Activated CD8-positive, alpha-beta memory T cell treated with anti-CD3 and anti-CD28 coated beads for 48 hours (primary cell): ENCODE measurements at places on chromosomes 2 and 18.
A peak's percentile ranks its signal among the peaks of the same experiment; 100 is the strongest.

DNA sequence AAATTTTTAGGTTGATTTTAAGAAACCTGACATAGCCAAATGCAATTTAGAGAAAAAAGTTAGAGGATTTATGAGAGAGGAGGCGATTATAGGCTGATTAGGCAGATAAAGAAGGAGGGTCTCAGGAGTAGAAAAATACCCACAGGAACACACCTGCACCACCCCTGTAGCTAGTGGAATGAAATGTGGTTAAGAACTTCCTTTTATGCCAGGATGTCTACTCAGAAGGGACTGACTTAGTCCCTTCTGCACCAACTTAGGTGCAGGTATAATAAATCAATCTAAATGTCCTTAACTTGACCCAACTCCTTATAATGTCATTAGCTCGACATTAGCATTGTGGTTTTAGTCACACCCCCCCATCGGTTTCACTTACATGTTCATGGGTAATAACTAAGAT is 1274.5 kb upstream of the TMEFF2 start:
- DNase-seq: no peak

DNA sequence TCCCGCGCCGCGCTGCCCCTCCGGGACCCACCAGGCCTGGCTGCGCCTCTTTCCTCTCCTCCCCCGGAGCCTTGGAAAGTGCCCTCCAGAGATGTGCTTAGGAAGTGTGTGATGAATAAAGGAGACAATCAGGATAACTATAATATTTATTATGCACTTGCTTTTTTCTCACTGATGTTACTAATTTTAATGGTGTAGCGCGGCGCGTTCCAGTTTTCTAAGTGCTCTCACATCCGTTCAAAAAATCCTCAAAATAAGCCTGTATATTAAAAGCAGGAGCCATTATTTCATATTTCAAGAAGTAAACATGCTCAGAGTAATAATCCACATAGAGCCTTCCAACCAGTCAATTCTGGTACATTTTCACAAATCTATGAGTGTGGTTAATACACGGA is 941 bp upstream of the MPPE1 start:
- no peak for DNase-seq

GRCh38 chr2:232299927-232300674 is 78.5 kb upstream of the ALPP start:
- no peak for DNase-seq

DNA sequence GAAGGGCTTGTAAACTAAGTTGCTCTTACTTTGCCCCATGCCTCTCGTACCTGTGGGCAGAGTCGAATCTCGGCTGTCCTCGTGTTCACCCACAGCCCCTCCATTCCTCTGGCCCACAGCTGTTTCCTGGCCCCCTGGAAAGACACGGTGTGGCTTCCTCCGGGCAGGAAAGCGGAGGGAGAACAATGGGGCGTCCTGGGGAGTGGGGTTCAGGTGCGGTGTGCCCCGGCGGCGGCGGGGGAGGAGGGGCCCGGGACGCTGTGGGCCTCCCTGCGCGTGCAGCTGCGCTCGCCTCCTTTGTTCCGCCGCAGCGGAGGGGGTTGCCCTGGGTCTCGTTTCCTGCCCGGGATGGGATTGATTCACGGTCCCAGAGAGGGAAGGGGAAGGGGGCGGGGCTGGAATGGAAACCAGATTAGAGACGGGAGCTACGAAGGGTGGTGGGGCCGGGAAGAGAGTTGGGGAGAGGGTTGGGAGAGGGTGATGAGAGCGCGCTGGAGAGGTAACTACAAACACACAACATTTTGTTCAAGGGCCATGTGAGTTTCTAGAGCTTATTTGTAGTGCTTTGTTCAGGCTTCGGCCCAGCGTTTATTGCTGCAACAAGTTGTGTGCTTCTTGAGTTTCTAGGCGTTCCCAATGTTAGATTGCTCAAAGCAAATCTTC is 796 bp downstream of the MYO1B start:
- peak; percentile 23 for DNase-seq

GRCh38 chr2:128536925-128537620 is 218.4 kb upstream of the HS6ST1 start:
- DNase-seq: no peak

- no peak for DNase-seq
These were observed at the start of gene RAX for GRCh38 chr18:59272891-59273758. RAX (minus strand) TSS chr18:59273454; CDS start chr18:59273206, 248 bp downstream.

GRCh38 chr2:38436227-38436664 is 59.2 kb upstream of the ATL2 start:
- DNase-seq: no peak

DNA sequence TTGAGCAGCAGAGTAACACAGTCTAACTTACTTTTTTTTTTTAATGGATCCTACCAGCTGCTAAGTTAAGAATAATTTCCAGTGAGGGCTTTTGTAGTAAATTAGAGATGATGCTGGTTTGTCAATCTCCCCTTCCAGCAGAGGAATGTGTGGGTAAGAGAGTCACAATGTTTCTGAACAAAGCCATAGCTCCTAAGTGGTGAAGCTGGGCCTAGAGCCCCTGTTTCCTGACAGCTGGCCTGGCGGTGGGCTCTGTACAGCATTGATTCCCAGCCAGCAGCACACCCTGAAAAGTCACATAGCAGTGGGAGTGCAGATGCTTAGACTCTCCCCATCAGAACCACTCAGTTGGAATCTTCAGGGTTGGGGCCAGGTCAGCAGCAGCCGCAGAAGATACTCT is 24.4 kb downstream of the CAPG start:
- no peak for DNase-seq

GRCh38 chr2:156537141-156537540 is 101.0 kb downstream of the GPD2 start:
- no peak for DNase-seq

GRCh38 chr2:52017646-52018235 is 985.8 kb upstream of the NRXN1 start:
- DNase-seq: no peak

DNA sequence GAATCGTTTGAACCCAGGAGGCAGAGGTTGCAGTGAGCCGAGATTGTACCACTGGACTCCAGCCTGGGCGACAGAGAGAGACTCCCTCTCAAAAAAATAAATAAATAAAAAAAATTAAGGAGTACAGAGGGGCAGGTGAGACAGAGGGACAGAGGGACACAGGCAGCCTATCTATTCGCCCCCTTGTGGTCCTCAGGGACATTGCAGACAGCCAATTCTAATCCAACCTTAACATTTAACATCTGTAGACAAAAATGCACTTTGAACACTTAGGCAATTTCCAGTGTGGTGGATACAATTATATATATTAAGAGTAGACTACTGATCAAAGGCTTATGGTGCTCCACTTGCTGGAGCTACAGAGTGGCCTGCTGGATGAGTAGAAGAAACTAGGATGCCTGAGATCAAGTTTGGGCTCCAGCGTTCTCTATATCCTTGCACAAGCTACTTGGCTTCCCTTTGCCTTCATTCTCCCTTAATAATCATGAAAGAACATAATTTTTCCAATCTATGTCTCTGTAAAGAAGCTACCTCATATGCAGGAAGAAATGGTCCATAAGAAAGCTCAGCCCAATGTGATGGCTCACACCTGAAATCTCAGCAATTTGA is 8.2 kb upstream of the SMARCAL1 start:
- DNase-seq: no peak

GRCh38 chr2:21233194-21233593 is 109.4 kb downstream of the TDRD15 start:
- DNase-seq: no peak

DNA sequence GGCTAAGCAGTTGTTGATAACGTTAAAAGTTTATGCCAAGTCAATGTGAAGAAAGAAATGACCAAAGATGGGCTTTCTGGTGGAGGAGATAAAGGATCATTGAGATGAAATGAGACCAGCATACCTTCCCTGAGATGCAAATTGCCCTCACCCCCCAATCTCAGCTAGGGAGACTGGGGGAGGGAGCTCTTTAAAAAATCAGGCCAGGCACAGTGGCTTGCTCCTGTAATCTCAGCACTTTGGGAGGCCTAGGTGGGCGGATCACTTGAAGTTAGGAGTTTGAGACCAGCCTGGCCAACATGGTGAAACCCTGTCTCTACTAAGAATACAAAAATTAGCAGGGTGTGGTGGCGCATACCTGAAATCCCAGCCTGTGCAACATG is 30.9 kb upstream of the KCMF1 start:
- no peak for DNase-seq

GRCh38 chr2:1601471-1602277 is 142.6 kb downstream of the PXDN start:
- DNase-seq: no peak

GRCh38 chr2:239081622-239082021 is 233.7 kb downstream of the TWIST2 start:
- DNase-seq: no peak

- DNase-seq: no peak
These were observed 479.2 kb upstream of the ACVR2A start for GRCh38 chr2:147365622-147366021.

DNA sequence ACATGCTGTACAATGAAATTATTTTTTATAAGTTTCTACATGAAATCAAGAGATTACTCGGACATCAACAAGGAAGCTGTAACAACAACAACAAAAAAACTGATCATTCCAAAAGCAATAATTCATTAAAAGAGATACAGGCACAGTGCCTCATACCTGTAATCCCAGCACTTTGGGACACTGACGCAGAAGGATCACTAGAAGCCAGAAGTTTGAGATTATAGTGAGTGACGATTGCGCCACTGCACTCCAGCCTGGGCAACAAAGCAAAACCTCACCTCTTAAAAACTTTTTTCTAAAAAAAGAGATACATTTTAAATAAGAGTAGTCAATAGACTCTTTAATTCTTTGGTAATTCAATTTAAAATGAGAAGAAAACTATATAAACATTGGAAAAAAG is 364.3 kb downstream of the TNS1 start:
- no peak for DNase-seq

- DNase-seq: no peak
These were observed 223.7 kb downstream of the SLC4A10 start for GRCh38 chr2:161847910-161848309.

- DNase-seq: no peak
These were observed 260.0 kb upstream of the NRXN1 start for GRCh38 chr2:51291762-51292551.

DNA sequence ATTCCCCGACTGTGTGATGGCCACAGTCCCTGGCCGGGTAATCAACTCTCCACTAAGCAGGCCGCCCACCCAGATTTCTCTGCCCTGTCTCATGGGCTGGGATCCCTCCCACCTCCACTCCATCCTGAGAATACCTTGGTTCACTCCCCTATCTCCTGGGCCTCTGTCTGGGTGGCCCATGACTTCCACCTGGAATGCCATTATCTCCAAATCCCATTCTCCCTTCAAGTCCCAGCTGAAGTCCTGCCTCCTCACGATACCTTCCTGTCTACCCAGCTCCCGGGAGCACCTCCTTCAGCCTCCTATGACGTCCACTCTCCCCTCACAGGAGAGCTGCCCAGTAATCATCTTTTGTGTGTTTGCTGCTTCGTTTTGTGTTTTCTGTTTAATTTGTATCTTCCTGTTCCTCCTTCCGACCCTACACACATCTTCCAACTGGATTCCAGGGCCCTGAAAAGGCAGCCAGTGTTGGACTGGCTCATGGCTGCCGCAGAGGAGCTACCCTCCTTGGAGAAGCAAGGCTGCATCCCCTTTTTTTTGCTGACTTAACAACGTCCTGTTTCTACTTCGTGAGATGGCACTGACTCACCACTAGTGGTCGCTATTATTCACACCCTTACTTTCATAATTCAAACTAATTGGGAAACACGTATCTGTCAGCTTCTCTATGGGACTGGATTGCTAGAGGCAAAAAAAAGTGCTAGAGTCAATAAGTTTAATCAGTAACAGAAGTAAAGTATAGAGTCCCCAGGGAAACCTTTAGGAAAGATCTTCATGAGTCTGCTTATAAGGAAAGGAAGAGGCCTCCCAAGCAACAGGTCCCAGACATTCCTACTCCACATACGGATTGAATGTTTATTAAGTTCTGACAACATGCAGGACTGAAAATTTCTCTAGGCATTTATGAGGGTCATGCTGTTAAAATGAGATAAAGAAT is 171.9 kb upstream of the GATA6 start:
- DNase-seq: no peak

GRCh38 chr2:188466761-188467160 is 175.1 kb downstream of the GULP1 start:
- no peak for DNase-seq

- DNase-seq: no peak
These were observed 157.5 kb upstream of the FHL2 start for GRCh38 chr2:105556366-105556765.

DNA sequence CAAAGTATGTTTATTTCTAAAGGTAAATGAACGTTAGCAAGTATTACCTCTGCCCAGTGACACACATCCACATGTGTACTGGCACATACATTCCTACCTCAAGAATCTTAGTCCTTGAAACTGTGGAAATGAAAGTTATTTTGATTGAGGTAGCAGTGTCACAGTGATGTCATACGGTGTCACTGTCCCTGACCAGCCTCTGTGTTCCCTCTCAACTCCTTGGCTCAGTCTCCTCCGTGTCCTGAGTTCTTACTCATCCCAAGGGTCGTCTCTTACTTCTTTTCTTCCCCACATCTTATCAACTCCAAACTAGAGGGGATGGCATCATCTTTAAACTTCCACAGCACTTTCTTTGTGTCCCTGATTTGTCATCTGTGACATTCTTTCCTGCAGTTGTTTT is 3.3 kb downstream of the NCK2 start:
- DNase-seq: no peak

- DNase-seq: no peak
These were observed 16.4 kb upstream of the HNMT start for GRCh38 chr2:137947728-137948336.

DNA sequence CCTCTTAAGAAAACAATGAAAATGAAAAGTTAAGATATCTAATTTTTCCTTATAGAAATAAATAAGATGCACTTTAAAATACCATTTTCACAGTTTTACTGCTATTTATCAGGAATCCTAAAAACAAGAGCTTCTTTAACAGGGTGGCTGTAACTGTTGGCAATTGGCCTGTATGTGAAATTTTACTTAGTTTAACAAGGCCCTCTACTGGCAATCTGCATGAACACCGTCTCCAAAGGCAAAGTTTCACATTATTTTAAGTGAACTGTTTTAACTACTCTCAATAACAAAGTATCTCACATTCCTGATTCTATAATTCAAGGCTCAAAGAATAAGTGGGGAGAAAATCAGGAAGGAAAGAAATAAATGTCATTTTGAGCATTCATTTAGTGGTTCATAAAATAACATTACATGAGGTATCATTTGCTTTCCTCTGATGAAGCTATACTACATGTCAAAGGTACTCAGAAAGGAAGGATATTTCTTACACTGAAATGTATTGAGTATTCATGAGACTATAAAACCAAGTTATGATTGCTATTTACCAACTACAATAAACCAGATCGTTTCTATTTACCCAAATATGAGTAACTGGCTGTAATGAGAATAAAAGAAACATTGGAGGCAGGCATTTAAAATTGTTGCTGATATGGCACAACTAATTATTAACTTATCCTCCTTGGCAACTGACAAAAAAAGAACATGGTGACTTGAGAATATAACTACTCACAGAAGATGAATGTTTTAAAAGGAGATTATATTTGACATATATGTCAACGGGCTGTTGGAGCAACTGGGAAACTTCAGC is 7.0 kb downstream of the NCKAP5 start:
- DNase-seq: no peak

DNA sequence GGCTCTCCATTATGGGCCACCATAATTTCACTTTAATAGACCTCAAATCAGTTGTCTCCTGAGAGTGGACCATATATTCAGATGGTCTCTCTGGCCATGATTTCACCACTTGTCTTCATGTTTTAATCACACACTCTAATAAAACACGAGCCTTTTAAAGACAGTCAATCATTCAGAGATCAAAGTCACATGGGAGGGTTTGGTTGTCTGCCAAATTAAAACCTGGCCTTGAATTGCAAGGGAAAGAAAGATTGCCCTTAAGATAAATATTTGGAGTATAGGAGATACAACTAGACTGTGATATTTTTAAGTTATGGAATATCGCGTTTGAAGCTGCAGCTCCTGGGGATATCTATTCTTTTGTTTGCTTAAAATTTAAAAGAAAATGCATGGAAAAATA is 377.8 kb upstream of the DDX18 start:
- DNase-seq: no peak
